Midbrain (tissue), 1 donor: ENCODE measurements at places on chromosomes 16 and 17.

DNA sequence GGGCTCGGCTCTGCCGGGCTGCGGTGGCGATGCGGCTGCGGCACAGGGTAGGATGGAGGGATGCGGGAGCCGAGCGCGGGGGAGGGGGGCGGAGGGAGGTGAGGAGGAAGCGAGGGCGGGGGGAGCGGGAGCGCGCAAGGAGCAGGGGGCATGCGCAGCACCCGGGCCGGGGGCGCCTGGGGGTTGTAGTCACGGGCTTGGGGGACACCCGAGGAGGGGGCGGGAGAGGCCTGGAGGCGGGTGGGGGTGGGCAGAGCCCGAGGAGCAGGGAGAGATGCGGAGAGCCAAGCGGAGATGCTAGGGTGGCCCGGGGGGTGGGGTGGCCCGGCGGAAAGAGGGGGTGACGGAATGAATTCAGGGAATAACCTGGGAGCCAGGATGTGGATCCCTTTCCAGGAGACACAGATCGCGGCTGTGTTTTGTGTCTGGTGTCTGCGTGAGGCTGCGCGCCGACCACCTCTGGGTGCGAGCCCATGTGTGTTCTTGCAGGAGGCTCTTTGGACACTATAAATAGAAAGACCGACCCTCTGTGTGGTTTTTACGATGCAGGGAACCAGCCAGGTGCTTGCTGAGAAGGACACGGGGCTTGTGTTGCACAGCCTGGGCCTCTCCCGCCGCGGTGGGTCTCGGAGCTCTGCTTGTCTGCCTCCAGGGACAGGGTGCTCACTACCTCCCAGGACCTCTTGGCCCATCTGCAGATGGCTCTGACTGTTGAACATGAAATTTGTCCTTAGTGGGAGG lies at the start of gene STX1B:
STX1B (minus strand) TSS at position 54 of the 741 bp plus-strand sequence. CDS start 242 bp downstream, outside the sequence.
- DNase-seq, result peak; percentile 4

DNA sequence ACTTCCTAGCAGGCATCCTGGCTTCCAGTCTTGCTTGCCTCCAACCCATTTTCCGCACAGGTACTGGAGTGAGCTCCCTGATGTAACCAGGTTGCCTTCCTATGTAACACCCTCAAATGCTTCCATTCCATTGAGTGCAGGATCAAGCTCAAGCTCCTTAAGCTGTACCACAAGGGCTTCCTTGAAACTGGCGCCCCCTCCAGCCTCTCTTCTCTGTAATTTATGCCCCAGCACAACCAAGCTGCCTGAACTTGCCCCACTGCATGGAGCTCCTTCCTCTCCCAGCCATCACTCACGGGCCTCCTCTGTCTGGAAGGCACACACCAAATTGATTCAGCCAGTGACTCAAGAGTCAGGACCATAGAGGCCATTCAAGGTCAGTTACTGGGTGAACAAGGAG lies 234.8 kb upstream of the RPL38 start:
- no peak for DNase-seq

GRCh38 chr17:46777943-46778915 lies 40.3 kb downstream of the WNT3 start:
- DNase-seq, result no peak

GRCh38 chr17:70862295-70862694 lies 693.0 kb downstream of the KCNJ2 start:
- no peak for DNase-seq

- no peak for DNase-seq
Measured at GRCh38 chr17:9531034-9531433, 44.6 kb downstream of the STX8 start.

DNA sequence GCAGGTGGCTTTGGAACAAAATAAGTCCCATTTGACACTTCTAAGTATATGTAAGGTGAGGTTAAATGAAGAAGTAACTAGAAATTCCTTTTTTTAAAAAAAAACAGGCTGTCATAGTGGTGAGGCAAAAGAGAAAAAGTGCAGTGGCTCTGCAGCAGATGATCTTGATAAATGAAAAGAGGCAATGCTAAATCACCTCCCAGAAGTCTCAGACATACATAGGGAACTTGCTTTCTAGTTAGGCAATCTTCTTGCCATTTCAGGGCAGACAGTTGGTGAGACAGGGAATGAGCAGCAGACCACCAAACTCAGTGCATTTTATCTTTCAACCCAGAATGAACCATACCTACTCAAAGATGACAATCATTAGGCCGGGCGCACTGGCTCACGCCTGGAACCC lies 90.8 kb downstream of the MYO1D start:
- DNase-seq, result no peak

- DNase-seq, result no peak
Measured at GRCh38 chr16:30885196-30885595, 8.7 kb downstream of the BCL7C start.

GRCh38 chr17:33124871-33125551 lies 133.4 kb downstream of the SPACA3 start:
- DNase-seq, result no peak

- DNase-seq, result no peak
Measured at GRCh38 chr16:1258906-1259759, 3.3 kb downstream of the TPSD1 start.

DNA sequence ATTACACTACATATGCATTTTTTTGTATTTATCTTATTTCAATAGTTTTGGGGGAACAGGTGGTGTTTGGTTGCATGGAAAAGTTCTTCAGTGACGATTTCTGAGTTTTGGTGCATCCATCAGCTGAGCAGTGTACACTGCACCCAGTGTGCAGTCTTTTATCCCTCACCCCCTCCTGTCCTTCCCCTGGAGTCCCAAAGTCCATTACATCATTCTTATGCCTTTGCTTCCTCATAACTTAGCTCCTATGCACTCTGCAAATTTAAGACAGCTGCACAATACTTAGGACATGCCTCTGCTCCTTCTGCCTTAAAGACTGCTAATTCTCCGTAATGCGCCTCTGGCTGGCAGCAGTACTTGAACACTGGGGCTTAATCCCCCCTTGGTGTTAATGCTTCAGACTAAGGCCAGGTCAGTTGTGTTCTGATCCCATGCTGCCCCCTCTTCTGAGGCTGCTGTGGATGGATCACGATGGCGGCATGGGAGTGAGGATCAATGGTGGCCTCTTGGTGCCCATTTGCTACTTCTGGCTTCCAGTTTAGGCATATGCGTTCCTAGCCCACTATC lies 146.2 kb downstream of the PARN start:
- no peak for DNase-seq

DNA sequence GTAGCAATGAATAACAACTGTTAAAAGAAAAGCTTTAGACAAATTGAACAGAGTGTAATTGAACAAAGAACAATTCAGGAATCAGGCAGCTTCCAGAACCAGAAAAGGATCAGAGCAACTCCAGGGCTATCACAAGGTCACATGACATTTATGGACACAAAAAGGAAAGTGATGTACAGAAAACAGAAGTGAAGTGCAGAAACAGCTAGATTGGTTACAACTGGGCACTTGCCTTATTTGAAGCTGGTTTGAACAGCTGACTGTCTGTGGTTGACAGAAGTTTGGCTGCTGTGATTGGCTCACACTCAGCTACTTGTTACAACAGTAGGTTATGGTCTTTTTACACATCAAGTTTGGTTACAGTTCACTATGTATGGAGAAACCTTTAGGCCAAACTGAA lies 14.8 kb downstream of the EFCAB5 start:
- DNase-seq, result no peak

DNA sequence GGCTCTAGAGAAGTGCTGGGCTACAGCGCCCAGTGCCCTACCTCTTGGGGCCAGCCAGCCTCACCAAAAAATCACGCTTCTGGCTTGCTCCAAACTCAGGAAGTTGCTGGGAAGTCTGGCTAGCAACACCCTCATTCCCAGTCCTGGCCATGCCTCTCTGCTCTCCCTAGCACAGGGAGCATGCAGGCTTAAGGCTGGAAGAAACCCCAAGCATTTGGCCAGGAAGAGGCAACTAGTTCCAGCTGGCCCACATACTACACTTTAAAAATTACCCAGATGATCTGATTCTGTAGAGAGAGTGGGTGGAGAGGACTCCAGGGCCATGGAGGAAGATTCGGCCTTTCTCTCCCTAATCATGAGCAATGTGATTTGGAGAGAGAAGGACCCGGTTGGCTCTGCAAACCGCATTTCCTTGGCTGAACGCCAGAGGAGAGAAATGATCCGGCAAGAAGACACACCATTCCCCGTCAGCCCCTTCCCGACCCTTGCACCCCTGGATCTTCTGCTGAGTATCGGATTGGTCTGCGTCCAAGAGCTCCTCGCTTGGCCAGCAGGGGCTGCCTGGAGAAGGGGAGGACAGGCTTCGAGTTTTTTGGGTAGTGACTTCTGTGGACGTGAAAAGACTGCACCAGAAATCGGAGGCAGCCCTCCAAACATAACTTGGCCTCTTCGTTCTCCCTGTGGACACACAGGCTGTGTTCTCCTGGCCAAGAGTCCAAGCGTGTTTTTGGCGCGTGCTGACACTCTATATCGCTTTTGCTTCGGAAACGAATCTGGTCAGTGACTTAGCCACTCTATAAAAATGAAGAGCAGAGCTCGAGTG lies 406.3 kb downstream of the WWOX start:
- peak; percentile 35 for DNase-seq

DNA sequence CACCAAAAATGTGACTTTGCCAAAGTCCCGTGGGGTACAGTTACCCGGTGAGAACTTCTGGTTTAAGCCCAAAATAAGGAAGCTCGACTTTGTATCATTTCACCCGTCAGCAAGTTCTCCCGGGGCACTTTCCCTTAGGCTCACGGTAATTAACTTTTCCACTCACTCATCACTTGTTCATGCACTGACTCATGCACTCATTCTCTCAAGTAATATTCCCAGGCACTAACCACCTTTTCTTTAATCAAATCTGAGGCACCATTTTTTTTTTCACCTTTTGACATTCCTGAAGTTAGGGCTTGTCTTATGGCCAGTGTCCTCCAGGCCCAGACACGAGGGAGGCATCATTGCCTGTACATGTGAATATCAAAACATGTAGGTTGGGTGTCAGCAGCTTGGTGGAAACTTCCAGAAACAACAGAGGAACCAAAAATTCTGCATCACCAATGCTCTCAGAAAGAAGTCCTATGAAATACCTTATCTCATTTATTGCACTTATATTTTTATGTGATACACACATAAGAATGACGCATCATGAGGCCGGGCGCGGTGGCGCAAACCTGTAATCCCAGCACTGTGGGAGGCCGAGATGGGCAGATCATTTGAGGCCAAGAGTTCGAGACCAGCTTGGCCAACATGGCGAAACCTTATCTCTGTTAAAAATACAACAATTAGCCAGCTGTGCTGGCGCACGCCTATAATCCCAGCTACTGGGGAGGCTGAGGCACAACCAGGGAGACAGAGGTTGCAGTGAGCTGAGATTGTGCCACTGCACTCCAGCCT lies 36.1 kb upstream of the ATP2C2 start:
- DNase-seq, result no peak

- no peak for DNase-seq
Measured at GRCh38 chr17:560432-560873, 154.2 kb downstream of the VPS53 start.

DNA sequence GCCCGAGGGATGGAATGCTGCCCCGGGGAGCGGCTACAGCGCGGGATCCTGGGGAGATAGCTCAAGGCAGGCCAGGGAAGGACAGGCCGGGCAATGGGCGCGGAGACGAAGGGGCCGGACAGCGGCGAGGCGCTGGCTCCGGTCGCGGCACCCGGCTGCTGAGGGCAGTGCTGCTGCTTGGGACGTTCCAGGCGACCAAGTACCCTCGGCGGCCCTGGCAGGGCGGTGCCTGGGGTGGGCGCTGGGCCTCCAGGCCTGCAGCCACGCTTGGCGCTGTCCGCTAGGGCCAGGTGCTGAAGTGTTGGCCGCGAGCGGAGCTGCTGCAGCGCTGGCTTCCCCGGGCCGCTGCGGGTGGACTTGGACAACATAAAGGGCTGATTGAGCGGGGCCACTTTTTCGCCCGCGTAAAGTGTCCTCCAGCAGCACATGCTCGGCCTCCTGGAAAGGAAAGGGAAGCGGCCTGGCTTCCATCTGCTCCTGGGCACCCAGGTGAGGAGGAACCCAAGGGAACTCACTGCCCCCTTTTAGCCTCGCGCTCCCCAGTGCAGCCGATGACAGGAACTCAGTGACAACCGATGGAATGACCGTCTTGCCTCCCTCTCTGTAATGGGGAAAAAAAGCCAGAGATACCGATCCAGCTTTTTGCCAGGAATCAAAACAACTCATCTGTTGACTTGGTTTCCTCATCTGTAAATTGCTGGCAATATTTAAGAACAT lies 23.7 kb downstream of the CLEC3A start:
- peak; percentile 63 for DNase-seq

DNA sequence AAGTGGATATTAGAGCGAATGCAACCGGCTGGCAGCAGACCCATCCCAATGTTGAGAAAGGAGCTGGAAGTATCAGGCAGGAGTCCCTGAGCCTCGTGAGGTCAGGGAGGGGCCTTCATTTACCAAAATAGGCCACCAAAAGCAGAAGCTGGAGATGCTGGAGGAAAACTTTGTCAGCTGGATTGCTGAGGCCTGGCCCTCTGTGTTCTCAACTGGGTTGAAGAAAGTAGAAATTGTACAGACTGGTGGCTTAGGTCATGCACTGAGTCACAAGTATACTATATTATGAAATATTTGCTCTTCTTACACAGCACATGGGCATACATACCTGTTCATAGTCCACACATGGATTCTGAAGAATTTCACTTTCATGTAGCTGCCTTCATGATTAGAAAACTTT lies 23.2 kb upstream of the TEKT3 start:
- no peak for DNase-seq

GRCh38 chr17:77325577-77326075 lies 184.9 kb downstream of the SEC14L1 start:
- no peak for DNase-seq

- DNase-seq, result no peak
Measured at GRCh38 chr16:4882000-4882632, 34.8 kb downstream of the UBN1 start.

- no peak for DNase-seq
Measured at GRCh38 chr17:73069164-73069770, 23.2 kb downstream of the SLC39A11 start.

DNA sequence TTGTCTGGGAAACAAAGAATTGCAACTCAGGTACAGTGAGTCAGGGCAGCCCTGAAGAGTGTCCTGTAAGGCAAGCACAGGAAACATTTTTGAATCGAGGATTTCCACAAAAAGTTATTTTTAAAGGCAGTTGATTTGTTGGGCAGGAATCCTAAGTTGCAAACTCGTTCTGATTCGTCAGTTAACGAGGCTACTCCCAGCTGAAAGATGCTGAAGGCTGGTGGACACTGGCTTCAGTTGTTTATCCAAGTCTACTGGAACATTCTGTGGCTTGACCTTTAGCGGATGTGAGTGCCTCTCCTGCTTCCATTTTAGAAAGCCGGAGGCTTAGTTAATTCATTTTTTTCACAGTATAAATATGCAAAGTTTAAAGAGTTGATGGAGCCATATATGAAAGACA lies 84.2 kb downstream of the KCNJ12 start:
- no peak for DNase-seq

GRCh38 chr17:20189302-20189701 lies 180.1 kb downstream of the SPECC1 start:
- peak; percentile 89 for DNase-seq
